H9 (cell line): ENCODE measurements at places on chromosomes 2 and 18.
A peak's percentile ranks its signal among the peaks of the same experiment; 100 is the strongest.

- no peak for DNase-seq
Measured at GRCh38 chr2:102335871-102336366, 19.7 kb upstream of the IL18R1 start.

GRCh38 chr2:177026253-177026652, 186.3 kb upstream of the HNRNPA3 start:
- DNase-seq: no peak

- peak; percentile 58 for DNase-seq
Measured at GRCh38 chr2:70728128-70728527, 39.9 kb downstream of the ADD2 start.

GRCh38 chr2:46825939-46826568, 89.6 kb downstream of the MCFD2 start:
- no peak for DNase-seq

DNA sequence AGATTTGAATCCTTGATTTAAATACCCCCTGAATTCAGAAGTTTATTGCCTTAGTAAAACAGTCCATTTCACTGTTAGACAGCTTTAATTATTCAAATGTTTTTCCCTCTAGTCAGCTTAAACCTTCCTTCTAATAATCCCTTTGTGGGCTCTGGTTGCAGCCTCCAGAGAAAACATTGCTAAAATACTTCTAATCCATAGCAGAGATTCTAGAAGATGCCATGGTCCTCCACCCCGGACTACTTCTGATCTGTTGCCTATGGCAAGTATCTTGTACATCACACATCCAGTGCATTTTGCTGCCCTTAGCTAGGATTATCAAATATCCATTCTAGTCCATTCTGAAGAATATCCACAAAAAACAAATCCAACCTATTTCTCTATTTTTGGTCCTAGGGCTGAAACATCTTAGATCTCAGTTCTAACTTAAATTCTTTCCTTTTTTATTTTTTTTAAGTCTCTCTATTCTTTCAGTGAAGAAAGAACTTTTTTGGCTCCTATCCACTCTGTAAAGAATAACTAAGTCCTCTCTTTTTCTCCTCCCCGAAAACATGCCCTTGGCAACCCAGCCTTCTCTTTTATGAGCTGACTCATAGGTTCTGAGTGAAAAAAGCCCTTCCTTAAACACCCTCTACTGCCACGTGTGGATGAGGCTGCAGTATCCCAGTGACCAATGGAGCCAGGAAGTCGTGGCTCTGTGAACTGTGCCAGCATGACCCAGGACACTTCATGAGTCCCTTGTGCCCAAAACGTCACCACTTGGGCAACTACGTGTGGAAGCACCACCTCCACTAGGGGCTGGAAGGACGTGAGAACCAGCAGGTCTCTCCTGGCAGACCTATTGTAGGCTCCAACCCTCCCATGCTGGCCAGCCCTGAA, 349.8 kb downstream of the TNS1 start:
- no peak for DNase-seq

GRCh38 chr2:232024457-232024856, 62.9 kb downstream of the DIS3L2 start:
- no peak for DNase-seq

GRCh38 chr18:13461469-13461868, 242.9 kb downstream of the LDLRAD4 start:
- DNase-seq: no peak

- no peak for DNase-seq
Measured at GRCh38 chr18:28204154-28204553, 27.2 kb upstream of the CDH2 start.

- no peak for DNase-seq
Measured at GRCh38 chr18:72768681-72769229, 99.0 kb downstream of the NETO1 start.

DNA sequence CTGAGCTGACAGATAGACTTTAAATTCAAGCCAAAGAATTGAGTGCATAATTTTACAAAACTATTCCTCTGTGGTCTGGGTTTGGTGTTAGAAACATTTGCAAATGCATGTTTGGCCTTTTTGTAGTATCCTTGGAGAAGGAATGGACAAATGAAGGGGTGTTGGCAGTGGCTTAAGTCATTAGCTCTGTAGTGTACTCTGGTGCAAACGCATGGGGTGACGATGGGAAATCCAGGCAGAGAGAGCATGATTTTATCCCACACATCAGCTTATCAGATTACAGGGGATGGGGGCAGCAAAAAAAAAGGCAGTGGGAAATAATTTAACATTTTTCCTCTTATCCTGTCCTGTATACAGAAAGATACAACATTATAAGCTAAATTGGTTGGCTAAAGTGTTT, 320.6 kb downstream of the ZNF516 start:
- no peak for DNase-seq

DNA sequence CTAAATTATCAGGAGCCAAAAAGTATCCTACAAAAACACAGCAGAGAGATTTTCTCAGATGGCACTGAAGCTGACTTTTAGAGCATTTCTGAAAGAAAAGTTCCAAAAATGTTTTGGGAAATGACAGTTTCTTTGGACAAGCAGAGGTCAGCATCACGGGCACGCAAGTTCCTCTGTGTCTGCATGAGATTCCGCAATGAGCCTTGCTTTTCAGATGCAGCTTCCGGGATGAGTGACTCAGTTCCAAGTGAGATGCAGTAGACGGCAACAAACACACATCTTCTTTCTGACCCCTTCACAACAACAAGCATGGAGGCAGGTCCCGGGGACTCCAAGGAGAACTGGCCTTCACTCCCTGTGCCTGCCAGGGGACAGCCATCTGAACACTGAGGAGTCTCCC, 76.6 kb downstream of the EIPR1 start:
- DNase-seq: no peak

- DNase-seq: no peak
Measured at GRCh38 chr18:26456070-26456491, 92.3 kb downstream of the KCTD1 start.

DNA sequence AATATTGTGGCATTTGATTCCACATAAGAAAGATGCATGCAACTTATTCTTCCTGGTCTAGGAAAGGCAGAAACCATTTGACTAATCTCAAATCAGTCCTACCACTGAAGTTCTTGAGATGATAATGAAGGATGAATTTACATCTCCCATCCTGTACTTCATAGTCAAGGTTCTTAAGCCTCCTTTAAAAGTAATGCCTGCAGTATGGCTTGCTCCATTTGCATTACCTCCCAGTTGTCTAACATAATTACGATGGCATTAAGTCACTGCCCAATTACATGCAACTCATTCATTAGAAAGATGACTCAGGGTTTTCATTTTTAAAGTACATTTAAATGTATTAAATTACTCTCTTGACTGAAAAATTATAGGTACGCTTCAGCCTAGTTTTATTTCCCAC, 32.2 kb downstream of the THADA start:
- no peak for DNase-seq

- no peak for DNase-seq
Measured at GRCh38 chr2:236584521-236585384, 15.1 kb downstream of the ACKR3 start.
